ENCODE measurements at places on chromosomes 2 and 18.

DNA sequence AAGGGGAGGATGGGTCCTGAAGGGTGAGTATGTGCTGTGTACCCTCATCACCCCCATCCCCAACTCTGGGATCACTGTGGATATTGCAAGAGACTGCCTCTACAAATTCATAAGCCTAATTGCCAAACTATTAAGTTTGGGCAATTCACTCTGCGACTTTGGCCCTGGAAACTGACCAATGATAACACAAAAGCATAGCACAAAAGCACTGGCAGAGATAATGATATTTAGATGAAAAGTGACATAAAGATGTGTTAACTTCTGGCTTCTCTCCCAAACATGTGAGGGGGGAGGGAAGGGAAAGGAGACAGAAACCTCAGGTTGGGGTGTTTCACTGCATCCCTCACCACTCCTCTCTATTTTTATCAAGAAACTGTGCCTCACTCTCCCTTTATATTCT lies 150.3 kb downstream of the SATB2 start:
- no peak for DNase-seq

GRCh38 chr2:164622338-164623106 lies 1.2 kb upstream of the GRB14 start:
- DNase-seq: no peak

GRCh38 chr2:133143645-133144044 lies 424.6 kb downstream of the NCKAP5 start:
- DNase-seq: no peak

GRCh38 chr2:121670181-121670580 lies 20.9 kb upstream of the CLASP1 start:
- no peak for DNase-seq

DNA sequence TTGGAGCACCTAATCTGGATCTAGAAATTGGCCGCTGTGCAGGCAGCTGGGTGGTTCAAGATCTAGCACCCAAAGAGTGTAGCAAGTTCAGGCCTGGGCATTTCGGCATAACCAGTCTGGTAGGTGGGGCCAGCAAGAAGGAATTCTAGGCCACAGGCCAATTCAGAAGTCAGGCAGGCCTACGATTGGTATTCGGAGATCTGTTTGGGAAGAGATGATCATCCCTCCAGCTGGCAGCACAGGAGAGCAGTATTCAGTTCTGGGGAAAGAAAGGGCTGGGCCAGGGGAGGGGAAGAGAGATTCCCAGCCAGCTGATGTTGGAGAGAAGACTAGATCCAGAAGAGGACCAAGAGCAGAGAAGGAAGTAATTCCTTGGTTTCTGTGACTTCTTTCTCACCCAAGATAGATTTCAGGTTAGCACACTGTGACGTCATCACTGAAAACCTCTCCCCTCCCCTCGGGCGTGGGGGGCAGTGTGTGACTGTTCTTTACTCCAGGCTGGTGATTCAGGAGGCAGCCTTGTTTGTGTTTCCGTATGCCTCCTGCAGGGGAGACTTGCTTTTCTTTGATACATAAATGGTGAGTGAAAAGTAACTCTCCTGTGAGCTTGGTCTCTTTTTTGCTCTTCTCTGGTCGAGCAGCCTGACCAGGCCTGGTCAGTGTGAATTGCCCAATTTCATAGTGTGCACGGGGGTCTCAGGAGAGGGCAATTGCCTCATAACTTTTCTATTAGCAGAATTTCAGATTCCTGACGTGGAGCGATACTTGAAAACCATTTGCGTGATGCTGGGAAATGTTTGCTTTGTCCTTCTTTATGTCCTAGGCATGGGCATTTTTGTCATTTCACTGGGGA lies 61.1 kb downstream of the MEIS1 start:
- DNase-seq: no peak

DNA sequence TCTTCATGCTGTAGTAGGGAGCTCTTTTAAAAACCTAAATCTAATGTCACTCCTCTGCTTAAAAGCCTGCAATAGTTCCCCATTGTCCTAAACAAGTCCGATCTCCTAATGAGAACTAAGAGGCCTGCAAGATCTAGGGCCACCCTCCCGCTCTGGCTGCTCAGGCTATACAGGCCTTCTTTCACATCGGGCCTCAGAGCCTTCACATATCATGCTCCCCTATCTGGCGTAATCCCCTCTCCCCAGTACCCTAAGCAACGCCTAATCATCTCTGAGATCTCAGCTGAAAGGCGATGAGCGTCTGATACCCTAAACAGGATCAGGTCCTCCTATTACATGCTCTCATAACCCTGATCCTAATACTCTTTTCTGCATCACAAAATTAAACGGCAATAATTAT lies 1.9 kb downstream of the MAP4K3 start:
- DNase-seq: no peak

DNA sequence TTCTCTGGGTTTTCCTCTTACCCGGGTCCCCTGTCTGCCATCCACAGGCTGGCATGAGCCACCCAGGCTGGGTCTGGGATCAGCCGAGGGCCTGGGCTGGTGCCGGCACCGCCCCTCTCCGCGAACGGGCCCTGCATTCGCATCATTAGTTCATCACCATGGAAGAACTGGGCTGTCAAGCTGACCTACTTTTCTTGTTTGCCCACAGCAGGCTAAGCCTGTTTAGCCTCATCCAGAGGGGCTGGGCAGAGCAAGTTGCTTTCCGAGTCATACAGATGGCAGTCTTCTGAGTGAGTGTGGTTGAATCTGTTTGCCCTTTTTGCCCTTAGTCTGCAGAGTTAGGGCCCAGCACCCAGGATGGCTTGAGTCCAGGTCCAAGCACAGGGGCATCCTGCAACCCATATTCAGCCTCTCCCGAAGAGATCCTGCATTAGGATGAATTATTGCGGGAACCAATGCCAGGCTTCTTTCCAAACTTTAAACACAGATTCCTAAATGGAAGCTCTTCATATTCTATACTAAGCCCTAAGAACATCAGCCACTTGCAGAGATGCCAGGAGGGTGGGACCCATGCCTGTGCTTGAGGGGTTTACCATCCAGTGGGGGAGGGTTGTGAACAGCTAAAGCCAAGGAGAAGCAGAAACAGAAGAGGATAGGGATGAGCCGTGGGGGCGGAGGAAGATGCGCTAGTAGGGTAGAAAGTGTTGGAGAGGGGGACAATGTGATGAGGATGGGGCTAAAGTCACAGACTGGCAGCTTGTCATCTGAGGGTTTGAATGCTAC lies 68.0 kb downstream of the NPAS2 start:
- no peak for DNase-seq

DNA sequence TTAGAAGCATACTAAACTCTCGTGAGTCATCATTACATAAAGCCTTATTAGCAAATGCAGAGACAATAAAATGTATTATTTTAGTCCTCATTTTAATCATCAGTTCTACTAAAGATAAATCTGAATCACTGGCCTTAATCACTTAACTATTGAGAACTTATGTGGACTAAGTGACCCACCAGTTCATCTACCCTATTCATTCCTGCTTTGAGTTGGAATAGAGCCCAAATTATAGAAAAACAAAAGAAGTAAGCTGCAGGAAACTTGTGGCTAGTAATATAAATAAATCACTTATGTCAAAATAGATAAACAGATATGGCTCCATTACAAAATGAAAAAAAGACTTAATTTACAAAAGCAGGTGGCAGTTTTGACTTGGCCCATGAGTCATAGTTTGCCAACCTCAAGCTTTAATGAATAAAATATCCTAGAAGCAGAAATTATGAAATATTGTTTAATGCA lies 851.8 kb upstream of the CRIM1 start:
- no peak for DNase-seq
